K562 (cell line): ENCODE measurements at places on chromosomes 6 and 20.

DNA sequence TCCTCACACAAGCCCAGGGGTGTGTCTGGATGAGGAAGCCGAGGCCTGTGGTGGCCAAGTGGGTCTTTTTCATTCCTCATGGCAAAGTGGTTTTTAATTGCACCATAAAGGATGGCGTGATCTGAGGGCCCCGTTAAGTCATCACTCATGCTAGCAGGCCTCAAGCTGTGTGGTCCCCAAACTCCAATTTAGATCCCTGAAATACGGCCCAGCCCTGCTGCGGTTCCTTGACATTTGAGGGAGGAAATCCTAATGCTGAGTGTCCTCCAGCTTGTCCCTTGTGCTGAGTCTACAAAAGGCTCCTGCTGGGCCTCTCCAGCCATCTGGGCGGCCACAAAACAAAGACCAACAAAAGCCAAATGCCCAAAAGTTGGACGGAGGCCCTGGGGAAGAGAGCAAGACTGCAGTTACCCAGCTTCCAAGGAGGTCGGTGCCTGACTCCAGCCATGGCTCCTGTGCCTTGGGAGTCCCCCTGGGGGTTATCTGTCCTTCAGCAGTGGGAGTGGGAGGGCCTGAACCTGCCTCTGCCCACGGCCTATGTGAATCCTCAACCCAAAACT is 162.3 kb upstream of the PDE10A start:
- no peak overlapping the region for H3K4me3 ChIP-seq
- DNase-seq: no peak
- H3K4me1 ChIP-seq: no peaks in the 10 kb centered on the region; the same call in 2 of the 3 replicates
- H3K27ac ChIP-seq: no peak overlapping the region

DNA sequence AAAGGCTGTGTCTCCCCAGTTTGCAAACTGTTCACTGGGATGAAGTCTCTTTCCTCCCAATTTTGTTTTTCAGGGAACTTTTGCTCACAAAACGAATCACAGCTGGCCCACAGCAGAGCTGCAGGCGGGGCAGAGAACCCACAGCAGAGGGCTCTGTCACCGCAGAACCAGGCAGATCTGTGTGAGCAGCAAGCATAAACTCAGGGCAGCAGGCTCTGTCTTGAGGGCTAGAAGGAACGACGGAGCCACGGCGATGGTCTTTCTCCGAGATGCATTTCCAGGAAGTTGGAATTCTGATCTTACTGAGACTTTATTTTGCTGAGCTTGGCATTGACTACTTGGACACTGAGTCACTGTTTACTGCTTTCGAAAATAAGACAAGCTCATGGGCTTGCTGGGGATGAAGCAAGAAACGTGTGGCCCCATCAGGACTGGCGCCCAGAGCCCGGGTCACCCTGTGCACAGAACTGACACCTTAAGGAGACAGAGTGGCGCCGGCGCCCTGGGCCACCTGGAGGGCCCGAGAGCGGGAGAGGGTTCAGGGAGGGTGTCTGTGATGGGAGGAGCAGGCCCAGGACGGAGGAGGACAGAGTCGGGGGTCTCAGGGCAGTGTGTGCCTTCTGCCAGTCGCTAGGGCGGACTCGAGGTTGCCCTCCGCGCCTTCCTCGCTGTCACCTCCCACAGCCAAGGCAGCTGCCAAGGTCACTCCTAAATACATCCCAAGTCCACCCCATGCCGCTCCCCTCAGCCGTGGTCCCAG is 106.3 kb upstream of the NXT1 start:
- no peak overlapping the region for H3K4me3 ChIP-seq
- peaks cover 5% of the 10 kb centered on the region for H3K4me1 ChIP-seq
- no peak for DNase-seq
- H3K27me3 ChIP-seq: peaks cover 4% of the 10 kb centered on the region
- H3K36me3 ChIP-seq: no peaks in the 10 kb centered on the region
- no peak overlapping the region for H3K27ac ChIP-seq

GRCh38 chr6:26478985-26479278 is 21.2 kb upstream of the BTN1A1 start:
- peaks cover 32% of the 10 kb centered on the region for H3K4me1 ChIP-seq
- H3K4me3 ChIP-seq: no peak overlapping the region
- H3K27ac ChIP-seq: peak overlapping the region; percentile 55; the same call in 1 of the 3 replicates
- no peaks in the 10 kb centered on the region for H3K36me3 ChIP-seq
- no peak for DNase-seq

DNA sequence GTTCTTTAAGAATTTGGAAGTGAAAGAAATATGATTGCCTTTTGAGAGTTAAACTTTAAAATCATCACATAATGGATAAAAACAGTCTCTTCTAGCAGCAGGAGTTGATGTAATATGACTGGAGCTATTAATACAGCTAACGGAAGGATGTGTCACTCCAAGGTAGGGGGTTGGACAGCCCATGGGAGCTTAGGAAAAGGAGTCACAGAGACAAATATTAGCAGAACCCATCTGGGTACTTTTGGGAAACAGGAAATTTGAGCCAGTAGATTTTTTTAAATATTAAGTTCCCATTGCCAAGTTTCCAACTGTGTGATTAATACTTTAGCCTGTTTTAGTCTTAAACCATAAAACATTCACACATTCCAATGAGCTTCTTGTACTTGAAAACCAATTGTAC is 164.7 kb upstream of the RIMS1 start:
- no peak overlapping the region for H3K4me3 ChIP-seq
- H3K36me3 ChIP-seq: no peaks in the 10 kb centered on the region
- no peak overlapping the region for H3K27ac ChIP-seq
- H3K4me1 ChIP-seq: no peaks in the 10 kb centered on the region

GRCh38 chr20:62761759-62762131 is 34.5 kb upstream of the MRGBP start:
- no peaks in the 10 kb centered on the region for H3K36me3 ChIP-seq
- no peak for DNase-seq
- no peak overlapping the region for H3K4me3 ChIP-seq
- no peak overlapping the region for H3K27ac ChIP-seq
- H3K27me3 ChIP-seq: peaks cover 27% of the 10 kb centered on the region
